ENCODE measurements at places on chromosomes 2 and 18. TPM values are rescaled to one million over a fixed set of nuclear protein-coding genes. Genes with fewer than 3 reads are reported as not detected.

DNA sequence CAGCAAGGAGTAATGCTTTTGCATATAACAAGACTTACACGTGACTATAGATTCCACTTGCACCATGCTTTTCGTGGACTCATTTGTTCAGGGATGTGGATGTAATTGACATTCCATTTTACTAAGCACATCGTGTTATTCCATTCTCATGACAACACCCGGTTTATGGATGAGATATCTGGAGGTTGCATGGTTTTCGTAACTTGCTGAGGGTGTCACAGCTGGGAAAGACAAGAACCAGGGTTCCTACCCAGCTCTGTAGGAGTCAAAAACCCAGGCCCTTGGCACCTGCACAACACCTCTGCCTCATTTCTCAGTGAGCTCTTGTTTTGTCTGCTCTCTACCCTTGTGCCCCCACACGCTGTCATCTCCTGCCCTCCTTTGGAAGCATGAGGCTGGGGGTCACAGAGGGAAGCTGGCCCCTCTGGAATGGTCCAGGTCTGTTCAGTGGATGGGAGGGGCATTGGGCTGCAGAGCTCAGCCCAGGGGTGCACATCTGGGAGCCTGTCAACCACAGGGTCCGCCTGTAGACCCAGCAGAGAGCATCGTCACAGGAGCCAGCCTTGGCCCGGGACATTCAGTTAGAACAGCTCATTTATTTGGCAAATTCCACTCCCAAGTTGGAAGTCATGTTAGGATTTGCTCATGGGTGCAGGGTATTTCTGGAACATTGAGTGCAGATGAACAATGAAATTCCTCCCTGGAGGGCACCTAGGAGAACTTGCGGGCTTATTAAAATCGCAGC, 120.1 kb upstream of the TWIST2 start:
- DNase-seq = peak; percentile 40

The TXNDC2 gene
- total RNA-seq = not detected

The SLC16A14 gene
- total RNA-seq = 0.65 TPM

The RAB17 gene
- total RNA-seq = not detected

DNA sequence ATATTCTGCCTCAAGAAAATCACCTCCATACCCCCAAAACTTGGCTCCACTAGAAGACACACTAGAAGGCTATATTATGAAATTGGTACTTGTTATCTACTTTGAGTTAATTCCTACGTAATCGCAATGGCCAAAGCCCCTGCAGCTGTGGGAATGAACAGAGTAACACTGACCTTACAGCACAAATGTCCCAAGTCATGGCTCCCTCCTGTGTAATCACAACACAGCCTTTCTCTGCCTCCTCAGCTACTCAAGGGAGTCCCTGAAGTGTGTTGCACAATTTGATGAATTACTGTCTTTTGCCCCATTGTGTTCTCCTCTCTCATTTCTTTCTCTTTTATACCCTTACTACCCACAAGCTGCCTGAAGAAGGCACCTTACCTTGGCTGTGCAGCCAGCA, 375.2 kb downstream of the ARHGAP15 start:
- DNase-seq = no peak

- no peak for DNase-seq
Measured at GRCh38 chr2:225073198-225073597, 30.9 kb upstream of the DOCK10 start.

DNA sequence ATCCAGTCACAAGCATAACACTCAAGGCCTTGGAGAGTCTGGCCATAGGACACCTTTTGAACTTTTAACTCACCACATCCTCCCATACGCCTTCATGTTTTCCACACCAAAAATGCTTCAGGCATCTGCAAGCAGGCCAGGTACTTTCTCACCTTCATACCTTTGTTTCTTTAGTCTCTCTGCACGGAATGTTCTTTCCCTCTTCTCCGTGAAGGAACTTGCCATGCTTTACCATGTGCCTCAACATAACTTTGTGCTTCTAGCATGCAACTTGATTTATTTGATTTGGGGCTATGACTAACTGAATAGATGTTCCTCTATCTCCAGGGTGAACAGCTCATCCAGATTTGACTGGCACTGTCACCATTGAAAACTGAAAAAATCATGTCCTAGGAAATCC, 141.7 kb upstream of the ACVR2A start:
- DNase-seq = no peak

The MYCN gene
- total RNA-seq = not detected

The SAG gene
- not detected for total RNA-seq

DNA sequence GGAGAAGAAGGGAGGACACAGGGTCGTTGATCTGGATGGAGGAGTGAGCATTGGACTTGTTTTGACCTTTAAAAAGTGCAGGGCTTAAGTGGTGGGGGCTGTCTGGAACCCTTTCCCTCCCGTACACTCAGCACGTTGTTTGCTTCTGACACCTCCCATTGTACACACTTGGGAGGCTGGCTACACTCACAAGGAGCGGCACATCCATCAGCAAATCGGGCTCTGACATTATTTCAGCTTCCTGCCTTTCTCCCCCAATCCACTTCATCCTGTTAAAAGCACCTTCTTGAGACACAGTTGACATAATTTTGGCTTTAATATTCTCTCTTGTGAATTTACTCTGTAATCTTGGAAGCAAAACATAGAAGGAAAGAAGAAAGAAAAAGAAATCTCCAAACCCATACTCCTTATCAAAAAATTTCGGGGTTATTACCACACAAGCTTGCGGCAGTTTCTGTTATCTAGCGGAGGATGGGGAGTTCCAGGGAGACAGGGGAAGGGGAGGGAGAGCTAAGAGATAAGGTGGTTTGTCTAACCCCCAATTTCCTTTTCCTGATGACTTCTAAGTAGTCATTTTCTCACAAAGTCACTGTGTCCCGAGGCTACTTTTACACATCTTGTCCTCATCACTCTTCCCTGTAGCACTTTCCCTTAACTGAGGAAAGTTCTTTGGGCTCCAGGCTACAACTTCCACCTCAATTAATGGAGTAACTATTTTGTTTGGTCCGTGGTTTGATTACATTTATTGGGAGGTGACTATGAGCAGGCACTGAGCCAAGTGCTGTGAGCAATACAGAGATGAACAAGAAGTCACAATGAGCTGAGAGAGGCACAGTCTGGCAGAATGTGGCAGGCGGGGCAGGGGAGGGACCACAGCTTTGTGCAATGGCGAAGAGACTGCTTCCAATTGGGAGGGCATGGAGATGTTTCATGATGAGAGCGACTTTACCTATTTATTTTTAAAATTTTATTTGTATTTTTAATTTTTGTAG, 240.1 kb upstream of the MEX3C start:
- no peak for DNase-seq

The STARD6 gene
- not detected for total RNA-seq

The FSHR gene
- not detected for total RNA-seq

GRCh38 chr18:24000613-24001490, 13.7 kb upstream of the TTC39C start:
- DNase-seq = no peak

Measured in gastrocnemius medialis (tissue), 4 donors.